ENCODE measurements at places on chromosomes 7 and 10.
A peak's percentile ranks its signal among the peaks of the same experiment; 100 is the strongest.

- DNase-seq = no peak
Observed at GRCh38 chr10:43599333-43599732, 6.9 kb upstream of the ZNF485 start.

GRCh38 chr10:126475074-126475691 is 86.9 kb upstream of the ADAM12 start:
- DNase-seq = no peak

- DNase-seq = peak; percentile 77
Observed at GRCh38 chr7:135147899-135148721, at the start of gene TMEM140. TMEM140 (plus strand) TSS chr7:135148072; CDS start chr7:135164442, 16,370 bp downstream.

DNA sequence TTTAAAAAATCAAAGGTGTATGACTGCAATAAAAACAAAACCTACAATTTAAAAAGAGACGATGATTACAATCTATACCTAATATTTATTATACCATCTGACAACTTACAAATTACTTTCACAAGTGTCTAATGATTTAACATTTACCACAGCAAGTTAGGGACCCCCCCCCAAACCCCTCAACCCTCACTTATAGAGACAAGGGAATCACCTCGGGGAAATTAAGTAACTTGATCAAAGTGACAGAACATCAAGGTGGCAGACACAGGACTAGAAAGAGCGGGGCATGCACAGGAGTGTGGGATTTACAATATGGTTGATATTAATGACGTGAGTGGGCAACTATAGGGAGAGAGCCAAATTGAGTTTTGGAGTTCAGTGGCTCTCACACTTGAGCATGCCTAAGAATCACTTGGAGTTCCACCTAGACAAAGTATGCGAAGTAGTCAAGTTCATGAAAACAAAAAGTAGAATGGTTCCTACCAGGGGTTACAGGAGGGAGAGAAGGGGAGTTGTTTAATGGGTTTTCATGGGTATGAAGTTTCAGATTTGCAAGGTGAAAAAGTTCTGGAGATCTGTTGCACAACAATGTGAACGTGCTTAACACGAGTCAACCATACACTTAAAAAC is 43.4 kb downstream of the SGMS1 start:
- no peak for DNase-seq

- DNase-seq = no peak
Observed at GRCh38 chr7:34128762-34129161, 223.4 kb downstream of the BMPER start.

DNA sequence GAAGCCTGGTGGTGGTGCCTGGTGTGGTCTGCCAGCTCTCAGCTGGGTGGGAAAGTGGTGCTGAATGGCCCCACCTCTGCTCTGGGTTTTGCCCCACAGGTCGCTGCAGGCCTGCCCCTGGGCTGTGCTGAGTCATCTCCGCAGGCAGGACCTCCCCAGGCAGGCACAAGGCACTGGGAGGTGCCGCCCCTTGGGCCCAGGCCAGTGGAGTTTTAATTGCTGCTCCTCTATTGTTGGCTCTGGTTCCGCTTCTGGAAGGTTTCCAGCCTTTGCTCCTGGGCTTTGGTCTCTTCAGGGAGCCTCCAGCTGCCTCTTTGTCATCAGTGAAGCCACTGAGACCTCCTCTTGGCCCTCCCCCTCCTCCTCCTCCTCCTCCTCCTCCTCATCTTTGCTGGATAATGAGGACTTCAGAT is 180.3 kb upstream of the GRB10 start:
- DNase-seq = no peak

GRCh38 chr7:157432541-157432956 is 95.7 kb downstream of the DNAJB6 start:
- DNase-seq = no peak

- no peak for DNase-seq
Observed at GRCh38 chr7:50346545-50347497, 42.3 kb downstream of the IKZF1 start.

DNA sequence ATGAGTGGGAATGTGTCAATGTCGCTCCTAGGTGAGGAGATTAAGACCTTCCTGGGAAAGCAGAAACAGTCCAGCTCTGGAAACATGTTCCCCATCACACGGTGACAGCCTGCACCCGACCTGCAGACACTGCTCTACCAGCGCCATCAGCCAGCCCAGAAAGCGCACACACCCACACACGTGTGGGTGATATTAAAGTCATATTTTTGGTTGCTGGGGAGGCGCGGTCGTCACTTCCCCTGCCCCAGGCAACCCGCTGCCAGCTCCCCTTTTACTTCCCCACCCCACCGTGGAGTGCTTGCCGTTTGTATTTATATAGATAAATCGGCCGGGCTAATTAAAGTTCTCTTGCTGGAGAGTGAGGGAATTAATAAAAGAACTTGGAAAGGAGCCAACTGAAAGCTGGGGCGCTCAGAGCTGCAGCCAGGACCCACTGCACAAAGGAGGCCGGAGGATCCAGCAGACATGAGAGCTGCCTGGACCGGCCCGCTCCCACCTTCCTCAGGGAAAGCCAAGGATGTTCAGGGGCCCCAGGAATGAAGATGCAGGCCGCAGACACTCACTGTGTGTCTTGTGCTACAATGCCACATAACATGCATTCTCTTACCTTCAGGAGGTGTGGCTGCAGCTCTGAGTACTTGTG is 145.2 kb upstream of the UNC5B start:
- no peak for DNase-seq

- DNase-seq = no peak
Observed at GRCh38 chr7:107999779-108000560, 3.0 kb downstream of the LAMB1 start.

GRCh38 chr7:69429911-69430383 is 168.3 kb upstream of the AUTS2 start:
- DNase-seq = no peak

- no peak for DNase-seq
Observed at GRCh38 chr7:64755865-64756264, 38.4 kb upstream of the ZNF138 start.

DNA sequence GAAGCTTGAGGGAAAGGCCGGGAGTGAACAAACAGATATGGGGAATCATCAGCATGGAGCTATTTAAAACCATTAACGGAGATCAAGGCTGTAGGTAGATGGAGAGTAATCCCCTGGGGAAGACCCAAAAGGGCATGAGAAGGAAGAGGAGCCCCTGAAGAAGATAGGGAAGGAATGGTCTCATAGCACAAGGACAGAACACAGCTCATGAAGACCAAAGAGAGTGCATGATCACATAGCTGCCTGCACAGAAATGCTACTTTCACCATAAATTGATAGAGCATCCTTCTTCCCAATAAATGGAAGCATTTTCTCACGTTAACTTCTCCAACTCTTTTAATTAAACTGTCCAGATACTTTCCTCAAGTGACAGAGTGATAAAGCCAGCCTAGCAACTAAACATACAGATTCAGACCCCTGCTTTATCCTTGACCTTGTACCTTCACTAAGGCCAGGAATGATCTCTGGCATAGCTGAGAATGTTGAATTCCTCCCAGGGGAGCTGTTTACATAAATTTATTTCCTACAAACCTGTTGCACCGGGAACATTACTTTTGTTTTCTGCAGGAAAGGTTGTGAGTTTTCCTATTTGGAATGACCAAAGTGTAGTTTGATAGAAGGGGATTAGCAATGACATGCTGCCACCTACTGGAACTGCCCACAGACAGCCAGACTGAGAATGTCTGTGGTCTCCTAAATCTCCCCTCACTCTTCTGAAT is 110.8 kb upstream of the LRGUK start:
- no peak for DNase-seq

DNA sequence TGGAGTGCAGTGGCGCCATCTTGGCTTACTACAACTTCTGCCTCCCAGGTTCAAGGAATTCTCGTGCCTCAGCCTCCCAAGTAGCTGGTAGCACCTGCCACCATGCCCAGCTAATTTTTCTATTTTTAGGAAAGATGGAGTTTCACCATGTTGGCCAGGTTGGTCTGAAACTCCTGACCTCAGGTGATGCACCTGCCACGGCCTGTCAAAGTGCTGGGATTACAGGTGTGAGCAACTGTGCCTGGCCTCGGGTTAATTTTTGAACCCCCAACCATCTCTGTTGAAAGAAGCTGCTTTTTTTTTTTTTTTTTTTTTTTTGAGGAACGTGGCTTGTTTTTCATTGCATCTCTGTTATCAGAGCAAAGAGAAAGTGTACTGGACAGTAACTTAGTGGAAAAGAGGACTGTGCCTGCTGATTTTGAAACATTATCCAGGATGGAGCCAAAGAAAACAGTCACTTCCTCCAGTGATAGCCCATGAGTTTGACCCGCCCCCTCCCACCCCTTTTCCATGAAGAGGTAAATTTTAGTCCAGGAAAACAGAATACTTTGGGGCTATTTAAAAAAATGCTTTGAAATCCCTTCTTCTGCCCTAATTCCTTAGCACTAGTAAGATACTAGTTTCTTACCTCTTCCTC is 38.3 kb downstream of the WBP1L start:
- DNase-seq = no peak

GRCh38 chr7:77205706-77206105 is 6.1 kb upstream of the FGL2 start:
- no peak for DNase-seq

- DNase-seq = no peak
Observed at GRCh38 chr10:75466886-75467285, 35.5 kb downstream of the LRMDA start.

DNA sequence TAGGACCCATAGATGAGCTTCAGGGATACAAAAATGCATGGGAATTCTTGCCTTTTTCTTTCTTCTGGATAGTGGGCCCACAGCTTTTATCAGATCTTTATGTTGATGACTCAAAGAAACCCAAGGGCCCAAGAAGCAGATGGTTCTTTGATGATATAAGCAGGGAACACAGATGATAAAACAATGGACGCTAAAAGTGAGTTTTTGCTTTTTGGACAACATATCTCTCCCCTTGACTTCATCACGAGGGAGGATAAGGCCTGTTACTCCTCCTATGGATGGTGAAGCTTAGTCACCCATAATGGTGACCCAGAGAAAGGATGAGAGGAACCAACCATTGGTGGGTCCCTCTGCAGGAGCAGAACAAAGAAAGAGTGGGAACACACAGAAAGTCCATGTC is 6.5 kb upstream of the OGA start:
- DNase-seq = no peak

DNA sequence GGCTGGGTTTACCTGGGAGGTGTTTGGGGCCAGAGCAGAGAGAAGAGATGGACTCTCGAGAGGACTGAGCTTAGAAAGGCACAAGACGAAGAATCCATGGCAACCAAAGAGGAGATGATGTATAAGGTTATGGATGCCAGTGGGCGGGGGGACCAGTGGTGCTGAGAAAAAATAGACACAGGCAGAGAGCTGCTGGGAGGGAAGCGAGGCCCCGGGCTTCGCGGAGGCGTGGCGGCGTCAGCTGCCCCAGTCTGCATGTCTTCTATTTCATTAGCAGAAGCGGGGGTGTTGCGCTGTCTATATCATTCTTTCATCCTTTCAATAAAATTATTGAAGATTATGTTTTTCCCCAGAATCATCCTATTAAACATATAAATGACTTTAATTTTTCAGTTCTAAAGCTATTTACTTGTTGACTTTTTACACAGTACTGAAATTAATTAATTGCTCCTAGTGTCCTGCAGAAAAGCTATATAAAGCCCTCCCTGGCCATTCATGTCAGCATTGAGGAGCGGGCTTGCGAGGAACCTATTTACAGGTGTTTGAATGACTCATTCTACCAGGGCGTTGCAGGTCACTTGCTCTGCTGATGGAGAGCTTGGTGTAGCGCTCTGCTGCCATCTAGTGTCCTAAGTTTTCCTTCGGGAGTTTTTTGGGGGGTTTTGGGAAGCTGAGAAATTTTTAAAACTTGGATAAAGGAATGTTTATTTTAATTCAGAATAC is 42.9 kb upstream of the BHLHA15 start:
- peak; percentile 67 for DNase-seq

- DNase-seq = no peak
Observed at GRCh38 chr7:7585241-7585928, 18.7 kb downstream of the MIOS start.

DNA sequence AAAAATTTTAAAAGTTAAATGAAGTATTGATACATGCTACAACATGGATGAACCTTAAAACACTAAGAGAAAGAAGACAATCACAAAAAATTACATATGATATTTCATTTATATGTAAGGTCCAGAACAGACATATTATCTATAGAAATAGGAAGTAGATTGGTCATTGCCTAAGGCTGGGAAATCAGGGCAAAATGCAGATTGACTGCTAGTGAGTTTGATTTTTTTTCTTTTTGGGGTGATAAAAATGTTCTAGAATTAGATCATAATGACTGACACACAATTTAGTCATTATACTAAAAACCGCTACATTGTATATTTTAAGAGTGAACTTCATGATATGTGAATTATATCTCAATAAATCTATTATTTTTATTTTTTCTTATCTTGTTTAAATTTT is 88.3 kb downstream of the CPEB3 start:
- DNase-seq = no peak

GRCh38 chr10:96584035-96584434 is 2.8 kb downstream of the TM9SF3 start:
- no peak for DNase-seq

GRCh38 chr7:134820295-134820694 is 40.9 kb downstream of the CALD1 start:
- DNase-seq = no peak

DNA sequence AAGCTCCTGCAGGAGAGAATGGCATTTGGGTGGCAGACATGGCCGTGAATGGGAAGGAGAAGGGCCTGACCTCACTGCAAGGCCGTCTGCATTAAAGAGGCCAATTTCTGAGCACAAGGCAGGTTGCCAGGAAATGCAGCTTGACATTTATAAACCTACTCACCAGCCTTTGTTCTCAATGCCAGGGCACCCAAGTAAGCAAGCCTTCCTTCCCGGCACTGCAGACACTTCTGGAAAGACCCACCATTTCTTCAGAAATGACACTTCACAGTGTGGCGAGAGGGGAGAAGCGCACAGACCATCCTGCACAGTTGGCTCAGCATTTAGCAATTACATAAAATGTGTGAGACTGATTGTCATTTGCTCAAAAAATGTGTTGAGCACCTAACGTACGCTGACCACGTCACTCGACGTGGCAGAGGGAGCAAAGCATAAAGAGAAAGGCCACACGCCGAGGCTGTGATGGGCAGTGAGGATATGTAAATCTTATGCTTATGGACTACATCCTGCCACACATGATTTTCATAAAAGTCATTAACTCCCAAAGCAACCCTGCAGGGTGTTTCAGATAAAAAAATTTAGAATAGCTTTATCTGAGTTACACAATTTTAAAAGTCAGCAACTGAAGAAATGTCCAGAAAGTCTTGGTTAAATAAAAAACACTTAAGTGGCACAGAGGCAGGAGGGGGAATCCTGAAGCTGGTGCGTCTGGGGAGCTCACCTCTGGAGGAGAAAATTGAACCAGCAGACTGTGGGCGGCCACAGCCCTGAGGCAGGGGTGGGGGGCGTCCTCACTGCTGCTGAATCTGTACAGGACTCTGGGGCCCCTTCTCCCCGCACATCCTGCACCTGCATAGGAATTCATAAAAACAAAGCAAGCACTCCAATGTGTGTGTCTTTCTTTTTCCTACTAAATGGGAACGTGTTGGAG is 543.8 kb downstream of the PTPRN2 start:
- DNase-seq = no peak

GRCh38 chr7:36546331-36546730 is 156.7 kb downstream of the ANLN start:
- no peak for DNase-seq

Data from naive B cell (primary cell).